Germinal center (tissue), 1 donor: ENCODE measurements at places on chromosomes 6 and 20.

DNA sequence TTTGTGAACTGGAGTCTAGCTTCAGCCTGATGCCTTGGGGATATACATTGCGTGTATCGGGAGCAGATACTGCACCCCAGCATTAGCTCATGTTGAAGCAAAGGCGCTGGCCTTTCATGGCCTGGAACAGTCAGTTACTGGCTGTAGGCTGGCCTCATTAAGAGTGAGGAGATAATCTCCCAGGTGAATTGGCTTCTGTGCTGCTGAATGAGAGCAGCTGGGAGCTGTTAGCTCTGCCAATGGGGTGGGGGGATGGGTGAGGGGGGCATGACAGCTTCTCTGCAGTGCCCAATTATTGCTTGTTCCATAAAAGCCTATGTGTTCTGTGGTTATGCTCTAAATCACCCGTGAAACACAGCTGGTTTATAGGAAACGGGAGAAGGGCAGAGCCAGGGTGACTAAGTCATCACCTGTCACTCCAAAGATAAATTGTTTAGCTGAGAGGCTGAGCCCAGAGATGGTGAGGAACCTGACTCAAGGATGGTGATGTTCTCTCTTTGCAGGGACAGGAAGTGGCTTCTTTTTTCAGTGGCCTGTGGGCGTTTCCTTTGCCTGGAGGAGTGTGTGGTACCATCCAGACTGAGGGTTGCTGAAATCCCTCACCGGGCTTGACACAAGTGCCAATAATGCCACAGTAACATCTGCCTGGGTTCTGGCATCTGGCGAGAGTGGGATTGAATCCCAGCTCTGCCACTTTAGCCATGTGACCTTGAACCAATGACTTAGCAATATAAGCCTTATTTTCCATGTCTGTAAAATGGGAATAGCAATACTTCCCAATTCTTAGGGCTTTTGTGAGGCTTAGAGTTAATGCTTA, 170.8 kb downstream of the BCAS1 start:
- peak; percentile 44 for DNase-seq

DNA sequence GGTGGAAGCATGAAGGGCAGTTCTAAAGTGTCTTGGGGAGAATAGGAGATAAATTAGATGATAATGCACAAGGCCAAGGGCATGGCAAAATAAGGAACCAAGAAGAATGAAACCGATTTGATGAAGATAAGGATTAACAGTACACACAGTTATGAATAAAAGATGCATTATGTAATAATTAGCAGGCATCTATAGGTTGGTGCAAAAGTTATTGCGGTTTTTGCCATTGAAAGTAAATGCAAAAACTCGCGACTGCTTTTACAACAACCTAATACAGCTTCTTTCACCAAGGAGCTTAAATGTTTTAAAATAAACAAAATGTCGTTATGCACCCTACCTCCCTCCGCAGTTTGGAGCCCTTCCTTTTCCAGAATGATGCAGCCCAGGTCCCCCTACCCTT, 29.0 kb downstream of the MAS1 start:
- DNase-seq: no peak

DNA sequence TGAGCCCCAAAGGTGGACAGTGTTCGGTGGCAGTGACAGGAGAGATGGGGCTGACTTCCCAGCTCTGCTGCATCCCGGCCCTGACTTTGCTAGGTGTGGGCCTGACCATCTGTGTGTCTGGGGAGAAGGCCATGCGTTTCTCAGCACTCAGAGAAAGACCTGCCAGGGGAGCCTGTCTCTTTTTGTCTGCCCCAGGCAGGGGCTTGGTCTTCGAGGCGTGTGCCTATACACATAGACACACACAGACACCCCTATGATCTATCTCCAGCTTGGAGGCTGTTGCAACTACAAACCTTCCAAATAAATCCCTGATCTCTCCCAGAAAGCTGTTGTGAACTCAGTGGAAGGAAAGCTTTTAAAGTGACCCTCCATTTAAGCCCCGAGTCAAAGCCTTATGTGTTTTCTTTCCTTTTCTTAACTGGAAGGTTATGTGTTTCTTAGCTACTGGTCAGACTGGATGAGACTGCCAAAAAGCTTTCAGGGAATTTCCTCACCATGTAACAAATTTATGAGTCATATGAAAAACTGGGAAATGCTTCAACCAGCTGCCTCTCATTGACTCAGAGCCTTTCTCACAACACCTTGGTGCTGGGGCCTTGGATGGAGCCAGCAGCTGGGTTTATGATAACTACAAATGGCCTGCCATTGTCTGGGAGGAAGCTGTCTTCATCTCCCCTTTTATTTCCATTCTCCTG, 102.6 kb downstream of the CDC5L start:
- DNase-seq: no peak

GRCh38 chr20:32845786-32846185, 12.9 kb upstream of the EFCAB8 start:
- no peak for DNase-seq

GRCh38 chr20:48196486-48196885, 411.2 kb upstream of the SULF2 start:
- DNase-seq: no peak

DNA sequence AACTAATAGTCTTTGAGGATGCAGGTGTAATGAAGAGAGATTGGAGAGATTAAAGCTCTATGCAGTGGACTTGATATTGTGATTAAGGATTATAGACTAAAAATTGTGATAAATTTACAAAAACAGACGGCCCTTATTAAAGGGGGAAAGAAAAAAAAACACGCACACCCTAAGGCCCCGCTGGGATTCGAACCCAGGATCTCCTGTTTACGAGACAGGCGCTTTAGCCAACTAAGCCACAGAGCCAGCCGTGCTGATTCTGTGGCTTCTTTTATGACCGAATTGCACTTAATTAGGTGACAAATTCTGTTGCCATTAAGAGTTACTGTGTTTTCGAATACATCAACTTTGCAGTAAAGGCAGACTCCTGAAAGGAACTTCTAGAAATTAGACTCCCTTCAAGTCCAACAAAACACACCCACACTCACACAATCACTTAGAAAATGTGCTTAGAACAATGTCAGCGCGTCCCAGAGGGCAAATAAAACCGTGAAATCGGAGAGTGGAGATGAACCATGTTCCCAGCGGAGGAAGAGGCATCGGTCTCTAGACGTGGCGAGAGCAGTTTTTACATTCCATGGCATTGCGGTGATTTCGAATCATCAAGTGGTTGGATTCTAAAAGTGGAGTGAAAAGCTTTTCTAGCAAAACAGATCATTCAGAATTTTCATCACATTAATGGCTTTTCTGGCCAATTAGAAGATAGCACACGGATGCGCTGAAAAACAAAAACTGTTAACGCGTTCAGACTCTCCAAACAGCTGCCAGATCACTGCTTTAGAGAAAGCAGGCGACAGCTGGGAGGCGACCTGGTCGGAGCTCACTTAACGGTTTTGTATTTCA, 122.6 kb downstream of the GPX5 start:
- no peak for DNase-seq

DNA sequence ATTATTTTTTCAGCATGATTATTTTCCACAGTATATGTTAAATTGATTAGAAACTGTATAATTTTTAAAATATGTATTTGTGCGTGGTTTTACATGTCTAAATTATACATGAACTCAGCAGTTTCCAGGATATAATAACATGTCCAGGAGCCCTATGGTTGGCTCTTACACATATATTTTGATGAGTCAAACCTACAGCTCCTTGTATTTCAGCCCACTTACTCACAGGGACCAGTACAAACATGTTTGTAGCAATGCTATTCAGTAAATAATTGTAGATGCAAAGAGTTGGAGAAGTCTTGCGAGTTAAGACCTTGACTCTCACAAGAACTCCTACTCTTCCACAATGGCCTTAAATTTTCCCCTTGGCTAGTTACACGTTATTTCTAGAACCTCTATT, 107.2 kb upstream of the SASH1 start:
- no peak for DNase-seq

DNA sequence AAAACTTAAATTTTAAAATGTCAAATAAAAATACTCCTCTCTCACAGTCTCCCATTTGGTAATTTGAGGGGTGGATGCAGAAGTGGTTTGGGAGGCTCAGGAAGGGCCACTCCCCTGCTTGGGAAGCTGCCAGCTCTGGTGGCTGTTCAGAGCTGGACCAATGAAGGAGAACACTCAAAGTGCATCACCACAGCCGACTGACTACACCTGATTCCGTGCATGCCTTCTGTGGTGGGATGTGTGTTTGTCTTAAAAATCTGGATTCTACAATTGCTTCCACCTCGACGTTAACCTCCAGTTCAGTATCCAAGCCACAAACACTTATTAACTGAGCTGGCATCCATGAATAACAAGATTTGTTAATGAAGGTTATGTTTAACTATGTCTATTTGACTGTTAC, 137.3 kb downstream of the FOXC1 start:
- DNase-seq: no peak

DNA sequence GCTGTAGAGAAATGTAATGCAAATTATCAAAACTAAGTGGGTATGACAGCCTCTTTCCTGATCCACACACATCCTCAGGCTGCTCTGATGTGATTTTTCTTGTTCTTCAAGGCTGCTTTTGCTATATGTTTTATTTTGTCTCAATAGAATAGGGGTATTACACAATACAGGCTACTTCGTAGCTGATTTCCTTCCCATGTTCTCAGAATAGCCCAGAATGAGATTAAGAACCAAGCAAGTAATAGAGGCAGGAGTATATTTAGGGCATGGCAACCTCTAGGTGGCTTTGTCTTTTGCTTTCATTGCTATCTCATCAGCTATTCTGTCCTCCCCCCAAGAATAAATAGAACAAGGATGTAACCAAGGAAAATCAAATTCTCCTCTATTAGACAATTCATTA, 241.8 kb downstream of the ALDH8A1 start:
- no peak for DNase-seq

DNA sequence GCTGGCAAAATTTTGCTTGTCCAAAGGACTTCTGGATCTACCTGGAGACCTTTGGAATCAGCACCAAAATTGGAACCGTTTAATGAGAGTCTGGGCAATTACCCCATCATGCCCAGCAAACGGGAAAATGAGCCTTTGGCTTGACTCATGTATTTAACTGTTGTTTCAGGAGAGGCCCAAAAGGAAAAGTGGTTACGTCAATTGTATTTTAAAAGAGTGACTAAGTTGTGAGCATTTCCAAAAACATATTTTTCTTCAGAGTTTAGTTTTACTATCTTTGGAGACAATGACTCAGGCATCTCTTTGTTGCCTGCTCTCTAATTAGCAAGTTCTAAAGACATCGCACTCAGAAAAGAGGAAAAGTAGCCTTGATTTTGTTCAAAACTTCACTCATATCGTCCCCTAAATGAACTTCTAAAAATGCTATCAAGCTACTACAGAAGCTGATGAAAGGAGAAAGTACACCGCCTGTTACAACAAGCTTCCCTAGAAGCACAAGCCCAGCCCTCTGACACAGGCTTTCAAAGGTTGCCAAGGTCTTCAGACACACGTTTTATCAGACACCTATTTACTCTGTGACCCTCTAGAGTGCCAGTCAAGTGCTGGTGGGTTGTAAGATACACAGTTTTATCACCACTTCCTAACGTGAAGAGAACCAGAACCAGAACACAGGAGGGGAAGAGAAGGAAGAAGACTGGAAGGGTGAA, 146.2 kb downstream of the TBX18 start:
- no peak for DNase-seq

- no peak for DNase-seq
Observed at GRCh38 chr6:87661016-87661415, 41.0 kb downstream of the AKIRIN2 start.

- no peak for DNase-seq
Observed at GRCh38 chr20:63658749-63659187, 656 bp downstream of the RTEL1 start.

DNA sequence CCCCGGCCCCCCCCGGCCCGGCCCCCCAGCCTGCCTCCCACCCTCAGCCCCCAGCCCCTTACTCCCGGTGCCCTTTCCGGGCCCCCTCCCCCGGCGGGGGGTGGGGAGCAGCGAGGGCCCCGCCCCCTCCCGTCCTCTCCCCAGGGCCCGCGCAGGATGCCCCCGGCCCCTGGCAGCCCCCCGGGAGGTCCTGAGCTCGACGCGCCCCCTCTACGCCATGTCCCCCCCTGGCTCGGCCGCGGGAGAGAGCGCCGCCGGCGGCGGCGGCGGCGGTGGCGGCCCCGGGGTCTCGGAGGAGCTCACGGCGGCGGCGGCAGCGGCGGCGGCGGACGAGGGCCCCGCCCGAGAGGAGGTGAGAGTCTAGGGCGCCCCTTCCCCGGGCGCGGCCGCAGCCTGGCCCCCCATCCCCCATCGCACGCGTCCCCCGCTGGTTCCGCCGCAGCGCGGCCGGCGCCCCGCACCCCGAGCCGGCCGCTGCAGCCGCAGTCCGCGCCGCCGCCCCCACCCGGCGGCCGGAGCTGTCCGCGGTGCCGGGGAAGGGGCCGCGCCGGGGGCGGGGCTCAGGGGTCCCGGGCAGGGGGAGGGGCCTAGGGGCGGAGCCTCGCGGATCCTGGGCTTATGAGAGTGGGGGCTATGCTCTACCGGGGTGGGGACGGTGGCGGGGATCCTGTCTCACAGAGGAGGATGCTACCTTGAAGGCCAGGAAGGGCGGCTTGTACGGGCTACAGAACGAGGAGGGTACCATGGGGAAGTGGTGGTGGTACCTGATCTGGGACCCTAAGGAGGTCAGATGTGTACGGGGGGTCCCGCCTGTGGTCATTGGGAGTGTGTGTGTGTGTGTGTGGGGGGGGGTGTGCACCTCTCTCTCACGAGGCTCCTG, 516 bp downstream of the TMEM151B start:
- no peak for DNase-seq

GRCh38 chr20:50359607-50360217, 150.5 kb upstream of the PTPN1 start:
- DNase-seq: no peak

GRCh38 chr6:105431226-105431625, 28.3 kb upstream of the PREP start:
- DNase-seq: peak; percentile 12

- no peak for DNase-seq
Observed at GRCh38 chr6:21102201-21102600, 491.4 kb upstream of the SOX4 start.

DNA sequence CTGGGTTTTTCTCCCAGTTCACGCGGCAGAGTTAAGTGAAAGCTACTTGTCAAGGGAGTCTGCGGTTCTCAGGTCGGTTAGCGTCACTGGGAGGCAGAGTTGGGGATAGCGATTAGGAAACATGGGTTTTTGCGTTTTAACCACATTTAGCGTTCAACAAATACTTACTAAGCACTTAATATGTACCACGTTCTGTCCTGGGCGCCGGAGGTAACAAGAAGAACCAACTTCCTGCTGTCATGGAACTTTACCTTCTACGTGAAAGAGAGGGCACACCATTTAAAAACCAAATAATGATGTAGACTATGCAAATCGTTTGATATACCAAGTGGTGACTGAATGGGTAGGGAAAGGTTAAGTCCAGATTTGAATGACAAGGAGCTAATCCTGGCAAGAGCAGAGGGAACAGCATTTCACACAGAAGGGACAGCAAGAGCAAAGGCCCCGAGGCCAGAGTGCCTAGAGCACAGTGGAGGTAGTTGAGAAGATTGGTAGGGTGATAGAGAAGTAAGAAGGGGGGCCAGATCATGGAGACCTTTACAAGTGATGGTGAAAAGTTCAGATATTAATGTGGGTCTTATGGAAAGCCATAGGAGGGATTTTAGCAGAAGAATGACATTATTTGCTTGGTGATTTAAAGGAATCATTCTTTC, 744 bp downstream of the RIOK1 start:
- DNase-seq: peak; percentile 26

- DNase-seq: no peak
Observed at GRCh38 chr6:122392564-122393350, 6.7 kb upstream of the HSF2 start.

GRCh38 chr20:39850821-39851330, 838.2 kb downstream of the MAFB start:
- DNase-seq: no peak
